ENCODE measurements at places on chromosomes 11 and 22. TPM values are rescaled to one million over a fixed set of nuclear protein-coding genes. Genes with fewer than 3 reads are reported as not detected.

The OR5T1 gene
- not detected for total RNA-seq

The ZDHHC13 gene
- total RNA-seq: 21.6 TPM

The NRXN2 gene
- total RNA-seq: 0.87 TPM

The CNIH2 gene
- 0.87 TPM for total RNA-seq

The MYBPC3 gene
- not detected for total RNA-seq

The GPR83 gene
- total RNA-seq: not detected

The CLDN5 gene
- not detected for total RNA-seq

The H19 gene
- total RNA-seq: 32,797 TPM

The RNF169 gene
- 18.8 TPM for total RNA-seq

The SYT13 gene
- not detected for total RNA-seq

The HPX gene
- total RNA-seq: 2.4 TPM

The PAX6 gene
- total RNA-seq: not detected

The MIOX gene
- total RNA-seq: not detected

The DDI1 gene
- total RNA-seq: not detected

The OR51E2 gene
- not detected for total RNA-seq

The WNT11 gene
- 34.4 TPM for total RNA-seq
